GM04504 (cell line): ENCODE measurements at places on chromosomes 2 and 18.

DNA sequence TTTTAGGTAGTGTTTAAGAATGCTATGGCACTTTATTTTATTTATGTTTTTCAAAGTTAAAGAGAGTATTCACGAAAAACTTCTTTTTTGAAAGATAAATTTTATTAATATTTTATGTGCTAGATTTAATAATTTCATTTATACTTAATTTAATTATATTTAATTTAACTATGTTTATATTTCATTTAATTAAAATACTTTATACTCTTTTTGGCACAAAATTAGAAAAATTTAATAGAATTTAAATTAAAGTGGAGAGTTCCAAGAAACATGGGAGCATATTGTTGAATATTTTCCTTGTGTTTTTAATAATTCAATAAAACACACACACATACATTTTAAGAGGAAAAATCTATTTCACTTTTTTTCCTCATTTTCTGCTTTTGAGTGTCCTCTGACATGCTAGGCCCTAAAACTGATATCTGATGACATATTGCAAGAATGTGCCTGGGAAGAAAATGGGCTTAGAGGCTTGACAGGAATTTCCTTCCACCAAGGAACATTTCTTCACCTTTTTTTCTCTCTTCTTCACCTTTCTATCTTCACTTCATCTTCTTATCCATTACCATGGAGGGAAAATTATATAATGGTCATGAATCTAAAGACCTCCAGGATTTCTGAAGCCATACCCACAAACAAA lies 15.4 kb downstream of the ARHGAP28 start:
- DNase-seq = no peak

GRCh38 chr2:227539465-227539956 lies 59.2 kb upstream of the SCYGR2 start:
- no peak for DNase-seq

GRCh38 chr2:111662039-111662770 lies 221.8 kb downstream of the ANAPC1 start:
- DNase-seq = no peak

DNA sequence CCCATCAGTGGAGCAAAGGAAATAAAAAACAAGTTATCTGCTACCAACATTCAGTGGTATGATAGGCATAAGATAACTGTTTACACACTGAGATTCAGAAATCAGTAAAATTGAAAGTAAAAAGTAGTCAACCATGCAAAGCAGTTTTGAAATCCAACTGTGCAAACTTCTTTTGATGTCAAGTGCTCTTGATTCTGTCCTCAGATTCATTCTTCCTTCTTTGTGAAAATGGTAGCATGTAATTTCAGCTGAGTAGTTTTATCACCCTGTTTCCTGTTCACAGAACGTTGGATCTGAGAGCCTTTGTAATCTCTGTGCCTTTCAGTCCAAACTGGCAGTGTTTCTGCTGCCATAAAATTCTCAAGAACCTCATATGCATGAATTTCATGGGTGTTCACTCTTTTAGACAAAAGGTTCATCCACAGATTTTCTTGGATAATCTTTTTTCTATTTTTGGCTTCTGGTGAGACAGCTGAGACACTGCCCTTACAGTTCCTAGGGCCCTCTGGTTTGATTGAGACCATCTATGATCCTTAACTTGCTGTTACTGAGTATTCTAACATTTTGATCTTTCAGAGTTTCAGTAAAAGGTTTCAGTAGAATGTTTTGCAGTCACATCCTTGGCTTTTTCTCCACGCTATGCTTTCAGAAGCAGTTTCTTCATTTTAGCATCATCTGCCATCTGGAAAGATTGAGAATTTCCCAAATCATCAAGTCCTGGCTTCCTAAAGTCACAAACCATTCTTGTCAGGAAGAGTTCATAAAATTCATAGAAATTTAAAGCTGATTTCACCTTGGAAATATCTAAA lies 272.3 kb upstream of the EPHA4 start:
- no peak for DNase-seq

DNA sequence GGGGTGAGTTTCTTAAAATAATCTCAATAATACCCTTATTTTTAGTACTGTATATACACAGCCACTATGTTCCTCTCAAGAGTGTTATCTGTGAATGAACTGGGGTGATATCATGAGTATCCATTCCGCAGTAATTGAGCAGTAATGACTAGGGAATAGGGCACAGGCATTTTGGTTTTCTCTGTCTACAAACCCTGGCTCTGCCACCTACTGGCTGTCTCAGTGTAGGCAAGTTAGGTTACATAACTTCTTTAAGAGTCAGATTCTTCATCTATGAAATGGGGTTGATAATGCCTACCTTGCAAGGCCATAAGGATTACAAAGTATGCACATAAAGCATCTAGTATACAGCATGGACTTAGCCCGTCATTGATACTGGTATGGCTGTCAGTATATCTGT lies 555.8 kb downstream of the NRXN1 start:
- no peak for DNase-seq
